ENCODE measurements at places on chromosomes 2 and 18.

DNA sequence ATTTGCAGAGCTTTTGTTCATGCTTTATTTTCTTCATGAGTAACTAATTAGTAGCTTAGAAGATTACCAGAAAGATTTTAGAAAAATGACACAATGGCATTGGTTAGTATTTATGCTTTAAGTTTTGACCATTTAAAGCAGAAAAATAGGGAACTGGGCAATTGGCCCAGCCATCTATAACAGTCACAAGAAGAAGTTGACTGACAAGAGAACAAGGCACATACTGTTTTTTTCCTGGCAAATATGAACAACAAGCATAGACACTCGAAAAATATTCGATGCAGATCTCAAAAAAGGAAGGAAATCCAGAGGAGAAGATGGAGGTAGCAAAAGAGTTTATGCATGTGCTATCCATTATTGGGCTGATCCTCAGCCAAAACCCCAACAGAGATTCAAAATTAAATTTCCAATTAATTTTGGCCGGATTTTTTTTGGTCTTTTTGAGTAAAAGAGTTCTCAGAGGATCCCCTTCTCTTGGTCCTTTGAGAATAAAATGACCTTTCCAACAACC, 200.8 kb upstream of the SLC35G4 start:
- no peak for DNase-seq

- DNase-seq = no peak
These were observed 78.5 kb downstream of the SPRED2 start for GRCh38 chr2:65353927-65354326.

GRCh38 chr18:7535436-7536205, 31.5 kb upstream of the PTPRM start:
- no peak for DNase-seq

DNA sequence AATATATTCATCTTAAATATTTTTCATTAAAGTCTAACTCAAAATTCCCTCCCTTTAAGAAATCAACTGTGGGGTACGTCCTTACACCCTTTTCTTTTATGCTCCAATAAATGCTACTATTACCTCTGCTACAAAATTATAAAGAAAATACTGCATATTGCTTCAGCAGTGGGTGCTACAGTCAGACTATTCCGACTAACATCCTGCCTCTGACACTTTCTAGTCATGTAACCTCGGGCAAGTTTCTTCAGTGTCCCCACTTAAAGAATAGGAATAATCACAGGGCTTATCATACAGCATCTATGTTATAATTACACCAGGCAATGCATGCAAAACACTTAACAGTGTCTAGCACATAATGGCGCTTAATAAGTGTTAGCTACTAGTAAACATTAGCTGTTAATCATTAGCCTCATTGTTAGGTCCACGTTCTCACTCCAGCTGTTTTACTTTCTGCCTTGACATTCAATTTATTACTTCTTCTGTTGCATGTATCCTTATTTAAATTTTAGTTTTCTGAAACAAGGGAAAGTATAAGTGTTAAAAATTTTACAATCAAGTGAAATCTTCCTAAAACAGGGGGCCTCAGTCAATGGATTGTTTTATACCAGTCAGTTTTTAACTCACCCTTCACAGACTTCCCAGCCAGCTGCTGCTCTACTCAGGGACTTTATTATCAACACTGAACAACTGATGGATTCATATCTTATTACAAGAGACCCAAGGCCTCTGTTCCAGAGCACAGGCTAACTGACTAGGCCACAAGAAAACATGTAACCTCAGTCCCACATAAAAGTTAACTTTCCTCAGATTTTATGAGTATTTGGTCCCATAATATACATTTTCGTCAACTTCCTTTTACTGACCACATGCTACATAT, 54.0 kb downstream of the CLASP1 start:
- no peak for DNase-seq

- no peak for DNase-seq
These were observed 50.4 kb downstream of the GATA6 start for GRCh38 chr18:22219568-22220355.

DNA sequence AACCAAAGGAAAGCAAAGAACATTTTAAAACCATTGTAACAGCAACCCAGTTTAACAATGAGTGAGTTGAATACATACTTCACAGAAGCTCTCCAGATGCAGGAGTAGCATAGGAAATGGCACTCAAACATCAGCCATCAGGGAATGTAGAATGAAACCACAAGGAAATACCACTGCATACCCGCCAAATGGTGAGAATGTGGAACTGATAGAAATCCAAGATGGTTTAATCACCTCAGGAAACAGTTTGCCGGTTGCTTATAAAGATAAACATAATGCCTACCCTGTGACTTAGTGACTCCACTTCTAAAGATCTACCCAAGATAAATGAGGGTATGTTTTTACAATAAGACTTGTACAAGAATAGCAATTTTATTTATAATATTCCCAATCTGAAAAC, 132.0 kb downstream of the GALNT1 start:
- no peak for DNase-seq

DNA sequence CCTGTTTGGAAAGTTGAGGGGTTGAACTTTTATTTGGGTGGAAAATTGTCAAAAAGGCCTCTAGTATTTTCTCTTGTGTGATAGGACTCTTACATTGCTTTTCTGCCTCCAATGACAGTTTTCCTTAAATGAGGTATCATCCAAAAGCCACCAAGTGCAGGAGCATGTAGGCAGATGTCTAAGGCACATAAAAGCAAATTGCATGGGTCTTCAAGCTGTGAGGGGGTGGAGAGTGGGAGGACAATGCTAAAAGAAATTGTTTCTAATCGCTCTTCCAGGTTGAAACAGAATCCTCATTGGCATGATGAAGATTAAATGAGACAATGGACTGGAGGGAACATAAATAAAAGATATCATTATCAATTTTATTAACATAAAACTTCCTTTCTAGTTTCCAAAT, 6.8 kb downstream of the TACR1 start:
- no peak for DNase-seq

DNA sequence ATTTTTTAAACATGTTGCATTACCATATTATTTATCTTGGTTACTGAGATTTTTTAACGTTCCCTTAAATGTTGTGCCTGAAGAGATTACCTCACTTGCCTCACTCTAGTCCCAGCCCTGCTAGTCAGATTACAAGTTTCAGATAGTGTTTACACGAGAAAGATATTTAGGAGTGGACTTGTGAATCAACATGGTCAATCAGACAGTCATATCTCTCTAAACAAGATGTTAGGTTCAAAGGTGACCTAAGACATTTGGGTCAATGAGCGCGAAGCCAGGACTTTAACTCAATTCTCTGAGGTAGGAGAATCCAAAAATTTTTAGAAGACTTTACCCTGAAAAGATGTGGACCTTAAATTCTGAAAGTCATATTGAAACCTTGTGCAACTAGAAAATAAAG, 14.8 kb upstream of the CALCRL start:
- no peak for DNase-seq

- DNase-seq = peak; percentile 24
These were observed at the start of gene ACOXL for GRCh38 chr2:110732422-110733413. TSS of gene ACOXL (plus strand) at chr2:110732573. CDS start at chr2:110768390, 35,817 bp downstream.

- no peak for DNase-seq
These were observed 88.6 kb upstream of the B3GNT7 start for GRCh38 chr2:231306791-231307393.

DNA sequence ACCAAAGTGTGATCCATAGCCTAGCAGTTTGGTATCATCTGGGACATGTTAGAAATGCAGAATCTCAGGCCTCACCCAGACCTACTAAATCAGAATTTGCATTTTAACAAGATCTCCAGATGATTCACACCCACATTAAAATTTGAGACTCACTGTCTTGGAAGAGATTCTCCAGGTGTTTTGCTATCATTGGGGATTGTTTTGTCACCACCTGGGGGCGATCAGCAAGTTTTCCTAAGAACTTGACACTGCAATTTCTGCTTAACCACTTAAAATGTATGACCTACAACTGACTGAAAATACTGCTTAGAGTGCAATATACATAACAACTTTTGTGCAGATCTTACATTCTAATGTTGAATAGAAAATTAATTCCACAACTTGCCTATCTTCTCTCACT, 18.9 kb upstream of the ITGA4 start:
- peak; percentile 27 for DNase-seq

- no peak for DNase-seq
These were observed 25.8 kb downstream of the ZC3H6 start for GRCh38 chr2:112301171-112301584.

DNA sequence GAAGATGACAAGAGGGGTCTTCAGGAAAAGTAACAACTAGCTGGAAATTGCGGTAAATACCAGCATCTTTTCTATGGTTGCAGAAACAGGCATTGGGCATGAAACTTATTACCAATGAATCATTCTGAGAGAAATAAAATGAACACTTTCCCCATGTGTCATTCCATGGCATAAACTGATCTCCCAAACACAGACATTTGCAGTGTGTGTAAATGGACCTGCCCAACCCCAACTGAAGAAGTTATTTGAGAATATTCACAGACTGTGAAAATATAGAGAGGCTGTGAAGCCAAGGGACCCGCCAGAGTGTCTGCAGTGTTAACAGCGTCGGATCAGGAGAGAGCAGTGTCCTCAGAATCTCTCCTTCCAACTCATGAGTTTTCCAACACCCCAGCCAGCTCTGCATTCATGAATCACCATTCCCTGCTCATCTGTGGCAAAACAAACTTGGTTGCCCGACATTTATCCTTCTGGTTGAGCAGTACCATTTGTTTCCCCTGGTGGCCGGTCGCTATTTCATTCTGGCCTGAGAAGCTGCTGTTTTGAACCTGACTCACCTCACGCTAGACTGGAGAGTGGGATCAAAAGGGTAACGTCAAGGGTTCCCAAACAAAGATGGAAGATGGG, 238.4 kb downstream of the PID1 start:
- DNase-seq = no peak

DNA sequence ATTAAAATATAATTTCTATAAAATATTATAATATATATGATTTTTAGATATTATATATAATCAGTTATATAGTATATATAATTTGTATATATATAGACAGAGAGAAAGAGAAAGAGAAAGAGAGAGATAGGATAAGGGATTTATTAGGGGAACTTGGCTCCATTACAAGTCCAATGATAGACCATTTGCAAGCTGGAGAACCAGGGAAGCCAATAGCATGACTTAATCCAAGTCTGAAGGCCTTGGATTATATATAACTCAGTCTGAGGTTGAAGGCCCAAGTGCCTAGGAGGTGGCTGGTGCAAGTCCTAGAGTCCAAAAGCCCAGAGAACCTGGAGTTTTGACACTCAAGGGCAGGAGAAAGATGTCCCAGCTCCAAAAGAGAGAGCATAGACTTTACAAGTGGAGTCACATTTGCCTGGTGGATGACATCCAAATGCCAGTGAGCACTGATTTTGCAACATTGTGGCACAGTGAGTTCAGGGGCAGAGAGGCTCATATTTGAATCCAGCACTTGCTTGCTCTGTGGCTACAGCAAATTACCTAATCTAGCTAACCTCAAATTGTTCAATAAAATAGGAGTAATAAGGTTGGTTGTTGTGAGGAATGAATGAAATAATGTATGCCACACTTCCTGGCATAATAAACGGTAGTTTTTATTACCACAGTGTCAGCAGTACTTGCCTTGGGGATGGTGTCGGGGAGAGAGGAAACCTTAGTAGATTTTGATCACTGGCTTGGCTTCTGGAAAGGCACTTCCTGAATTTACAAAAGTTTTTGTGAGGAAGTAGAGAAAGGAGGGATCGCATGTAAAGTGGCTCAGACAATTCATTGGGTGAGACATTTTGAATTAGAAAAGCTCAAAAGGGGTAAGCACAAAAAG, 69.6 kb upstream of the CD28 start:
- DNase-seq = no peak

DNA sequence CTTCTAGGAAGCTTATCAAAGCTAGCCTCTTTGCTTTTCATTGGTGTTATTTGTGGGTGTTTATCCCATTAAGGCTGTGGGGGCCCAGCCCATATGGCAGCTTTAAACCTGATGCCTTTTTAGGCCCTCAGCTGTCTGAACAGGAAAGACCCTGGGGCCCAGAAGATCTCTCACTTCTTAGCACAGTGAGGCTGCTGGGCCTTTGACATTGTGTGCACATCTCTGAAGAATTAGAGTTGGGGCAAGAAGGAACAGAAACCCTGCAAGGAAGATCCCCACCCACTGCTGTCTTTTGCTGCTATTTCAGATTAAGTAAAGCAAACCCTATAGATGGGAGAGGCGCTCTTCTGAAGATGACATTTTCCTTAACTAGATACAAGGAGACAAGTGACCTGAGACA, 250.0 kb downstream of the SMAD2 start:
- no peak for DNase-seq

GRCh38 chr2:190599073-190599472, 49.8 kb upstream of the NAB1 start:
- DNase-seq = no peak

DNA sequence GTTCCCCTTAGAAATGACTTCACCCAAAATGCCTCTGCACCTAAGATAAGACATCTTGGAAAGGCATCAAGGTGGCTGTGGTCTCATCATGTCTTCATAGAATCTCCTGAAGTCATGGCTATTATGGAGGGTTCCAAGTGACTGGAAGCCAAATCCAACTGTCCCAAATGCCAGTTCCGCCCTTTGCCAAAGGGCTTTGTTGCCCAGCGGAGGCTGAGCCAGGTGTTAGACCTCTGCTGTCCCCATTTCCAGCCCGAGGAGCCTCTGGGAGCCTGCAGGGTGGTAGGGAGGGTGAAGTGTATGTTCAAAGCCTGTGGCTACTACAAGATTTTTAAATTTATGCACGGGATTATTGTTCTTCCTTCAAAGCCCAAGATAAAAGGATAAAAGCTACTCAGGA, 25.7 kb downstream of the RHOB start:
- DNase-seq = no peak

DNA sequence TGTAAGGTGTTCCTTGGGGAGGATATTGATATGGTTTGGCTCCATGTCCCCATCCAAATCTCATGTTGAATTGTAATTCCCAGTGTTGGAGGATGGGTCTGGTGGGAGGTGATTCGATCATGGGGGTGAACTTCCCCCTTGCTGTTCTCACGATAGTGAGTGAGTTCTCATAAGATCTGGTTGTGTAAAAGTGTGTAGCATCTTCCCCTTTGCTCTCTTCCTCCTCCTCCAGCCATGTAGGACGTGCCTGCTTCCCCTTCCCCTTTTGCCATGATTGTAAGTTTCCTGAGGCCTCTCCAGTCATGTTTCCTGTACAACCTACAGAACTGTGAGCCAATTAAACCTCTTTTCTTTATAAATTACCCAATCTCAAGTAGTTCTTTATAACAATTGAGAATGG, 458.7 kb downstream of the LPIN1 start:
- no peak for DNase-seq

DNA sequence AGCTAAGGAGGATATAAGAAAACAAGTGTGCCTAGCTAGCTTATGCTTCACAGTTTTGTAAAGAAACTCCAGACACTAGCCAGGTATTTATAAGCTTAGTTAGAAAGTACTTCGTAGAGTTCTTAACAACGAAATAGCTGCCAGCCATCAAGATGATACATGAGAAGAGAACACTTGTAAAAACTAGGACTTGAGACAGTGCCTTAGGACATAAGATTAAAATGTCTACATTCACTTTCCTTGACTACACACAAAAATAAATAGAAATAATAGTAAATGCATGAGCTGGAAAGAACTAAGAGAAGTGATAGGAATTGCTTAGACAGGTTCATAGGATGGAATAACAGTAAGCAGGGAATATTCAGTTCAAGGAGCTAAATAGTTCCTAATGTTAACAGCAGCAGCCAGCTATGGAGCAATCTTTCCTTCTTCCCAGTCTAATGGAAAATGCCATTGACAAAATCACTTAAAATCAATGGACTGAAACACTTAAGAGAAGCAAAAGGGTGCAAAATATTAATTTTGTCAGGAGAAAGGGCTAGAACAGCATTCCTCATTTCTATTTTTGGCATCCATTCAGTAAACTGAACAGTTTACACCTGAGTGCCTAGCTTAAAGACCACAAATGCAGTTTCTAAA, 186.6 kb downstream of the PDE11A start:
- no peak for DNase-seq
